Stimulated activated CD8-positive, alpha-beta memory T cell treated with anti-CD3 and anti-CD28 coated beads, Interleukin-4, amount 100 ng/mL, for 1 hour (primary cell): ENCODE measurements at places on chromosomes 4 and X.
A peak's percentile ranks its signal among the peaks of the same experiment; 100 is the strongest.

DNA sequence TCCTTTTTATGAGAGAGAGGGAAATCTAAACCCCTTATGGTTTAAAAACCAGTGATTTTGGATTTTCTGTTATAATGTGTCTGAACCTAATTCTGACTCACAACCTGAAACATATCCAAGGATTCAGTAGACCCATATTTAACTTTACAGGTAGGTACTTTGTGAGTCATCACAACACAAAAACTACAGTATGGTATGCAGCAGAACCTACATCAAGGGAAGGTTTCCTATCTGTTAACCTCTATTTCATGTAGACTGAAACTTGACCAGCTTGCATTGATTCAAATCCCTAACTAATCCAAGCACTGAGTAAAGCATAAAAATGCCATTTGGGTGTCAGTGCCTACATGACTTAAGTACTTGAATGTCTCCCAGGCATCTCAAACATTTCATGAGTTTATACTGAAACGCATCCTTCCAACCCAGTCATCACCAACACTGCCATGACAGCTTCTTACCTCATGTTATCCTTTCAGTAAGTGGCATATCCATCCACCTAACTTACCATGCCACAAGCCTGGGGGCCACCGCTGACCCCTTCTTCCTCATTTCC, 4.3 kb upstream of the ARHGAP10 start:
- DNase-seq, result no peak

GRCh38 chr4:85778632-85779131, 303.7 kb downstream of the ARHGAP24 start:
- no peak for DNase-seq

DNA sequence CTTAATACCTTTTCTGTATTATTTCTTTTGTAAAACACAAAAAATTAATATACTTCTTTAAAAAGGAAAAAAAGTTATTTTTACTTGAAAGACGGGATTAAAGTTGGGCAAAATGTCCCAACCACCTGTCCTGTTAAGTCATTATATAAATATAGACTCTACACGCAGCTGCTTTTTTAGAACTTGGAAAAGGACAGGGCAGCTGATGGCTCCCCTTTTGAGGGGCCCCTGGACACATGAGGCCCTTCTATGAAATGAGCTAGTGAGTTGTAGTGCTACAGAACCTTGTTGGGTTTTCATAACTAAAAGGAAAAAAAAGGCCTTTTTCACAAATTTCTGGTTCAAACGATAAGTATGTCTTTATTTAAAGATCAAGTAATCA, 600 bp upstream of the BEX2 start:
- DNase-seq, result no peak

GRCh38 chrX:40266490-40267333, 169.0 kb upstream of the BCOR start:
- DNase-seq, result peak; percentile 13

GRCh38 chr4:88188738-88189417, 30.4 kb upstream of the ABCG2 start:
- no peak for DNase-seq

DNA sequence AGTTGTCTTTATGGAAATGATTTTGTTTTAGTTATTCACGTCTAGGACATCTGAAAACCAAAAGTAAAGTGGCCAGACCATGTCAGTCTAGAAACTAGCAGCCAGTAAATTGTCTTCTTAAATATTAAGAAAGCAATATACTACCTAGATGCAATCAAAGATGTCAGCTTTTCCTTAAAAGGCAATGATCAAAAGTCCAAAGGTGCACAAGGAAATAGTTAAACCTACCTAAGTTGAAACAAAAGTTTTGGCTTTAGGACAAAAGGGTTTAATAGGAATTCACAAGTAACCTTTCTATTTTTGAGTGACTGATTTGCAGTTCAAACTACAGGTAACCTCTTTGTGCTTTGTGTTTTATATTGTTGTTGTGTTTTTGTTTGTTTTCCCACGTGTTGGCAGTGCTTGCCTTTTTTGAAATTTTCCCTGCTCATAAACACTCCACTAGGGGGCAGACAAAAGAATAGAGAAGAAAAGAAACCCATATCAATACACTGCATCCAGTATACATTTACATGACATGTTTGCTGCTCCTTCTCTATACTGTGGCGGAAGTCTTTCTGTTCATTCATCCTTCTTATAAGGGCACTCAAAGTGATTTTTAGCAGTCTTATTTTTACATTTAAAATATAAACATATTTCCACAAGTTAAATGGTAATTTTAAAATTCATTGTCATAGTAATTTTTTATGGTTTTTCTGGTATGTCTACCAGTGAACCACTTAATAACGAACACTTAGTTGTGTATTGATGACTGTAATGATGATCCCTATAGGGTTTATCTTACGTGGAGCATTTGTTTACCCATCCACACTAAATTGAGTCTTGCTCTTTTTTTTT, 62.7 kb downstream of the GAB1 start:
- DNase-seq, result no peak

DNA sequence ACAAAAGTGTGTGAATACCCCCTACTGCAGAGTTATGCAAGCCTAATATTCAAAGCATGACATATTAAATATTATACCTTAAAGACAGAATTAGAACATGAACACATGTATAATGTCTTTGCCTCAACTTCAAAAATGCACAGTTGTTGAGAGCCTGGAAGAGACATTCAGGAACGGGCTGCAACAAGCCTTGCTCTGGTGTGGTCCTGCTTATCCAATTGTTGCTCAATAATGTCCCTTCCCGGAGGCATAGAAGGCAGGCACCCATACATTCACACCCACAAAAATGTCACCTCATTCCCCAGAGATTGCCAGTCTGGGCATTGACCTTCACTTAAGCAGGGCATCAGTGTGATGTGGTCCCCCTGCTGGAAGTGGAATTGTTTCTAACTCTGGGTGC, 238.8 kb downstream of the CBR4 start:
- no peak for DNase-seq

DNA sequence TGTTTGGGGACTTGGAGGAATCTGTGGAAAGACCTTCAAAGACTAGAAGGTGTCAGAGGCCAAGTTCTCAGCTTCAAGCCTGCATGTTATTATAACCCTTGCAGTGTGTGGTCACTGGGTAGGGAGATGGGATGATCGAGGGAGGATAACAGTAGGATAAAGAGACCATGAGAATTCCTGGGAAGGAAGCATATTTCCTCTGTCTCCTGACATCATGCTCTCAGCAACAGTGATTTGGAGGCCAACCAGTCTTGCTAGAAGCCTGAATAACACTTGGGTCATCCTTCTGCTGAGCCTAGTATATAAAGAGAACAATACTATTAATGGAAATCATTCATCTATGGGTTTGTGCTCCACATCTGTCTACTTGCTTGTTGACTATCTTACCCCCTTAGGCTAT, 40.9 kb upstream of the ANXA3 start:
- no peak for DNase-seq

DNA sequence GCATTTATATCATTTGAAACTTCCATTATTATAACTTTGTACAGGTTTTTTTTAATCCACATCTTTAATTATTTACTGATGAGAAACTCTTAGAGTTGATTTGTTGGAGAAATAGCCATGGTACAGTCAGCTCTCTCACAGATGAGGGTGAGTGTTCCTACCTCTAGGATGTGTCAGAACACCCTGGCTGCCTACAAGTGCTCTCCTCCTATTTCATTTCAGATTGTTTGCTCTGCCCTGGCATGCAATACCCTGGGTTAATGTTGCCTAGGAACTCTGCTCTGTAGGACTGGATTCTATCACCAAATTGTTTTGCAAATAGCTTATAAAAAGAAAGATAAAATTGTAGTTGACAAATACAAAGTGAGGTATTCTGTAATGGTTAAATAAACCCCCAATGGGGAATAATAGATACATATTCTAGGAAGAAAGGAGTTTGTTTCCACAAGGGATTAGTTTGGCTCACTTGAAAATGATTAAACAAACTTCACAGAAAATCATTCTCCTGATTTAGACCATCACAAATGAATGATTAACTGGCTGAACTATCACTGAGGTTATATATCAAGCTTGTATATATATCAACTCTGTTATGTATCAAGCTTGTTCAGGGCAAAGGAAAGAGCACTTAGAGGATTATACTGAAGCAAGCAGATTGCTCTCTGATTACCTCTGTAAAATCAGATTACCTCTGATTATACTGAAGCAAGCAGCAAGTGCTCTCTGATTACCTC, 150.0 kb downstream of the PDE5A start:
- no peak for DNase-seq

DNA sequence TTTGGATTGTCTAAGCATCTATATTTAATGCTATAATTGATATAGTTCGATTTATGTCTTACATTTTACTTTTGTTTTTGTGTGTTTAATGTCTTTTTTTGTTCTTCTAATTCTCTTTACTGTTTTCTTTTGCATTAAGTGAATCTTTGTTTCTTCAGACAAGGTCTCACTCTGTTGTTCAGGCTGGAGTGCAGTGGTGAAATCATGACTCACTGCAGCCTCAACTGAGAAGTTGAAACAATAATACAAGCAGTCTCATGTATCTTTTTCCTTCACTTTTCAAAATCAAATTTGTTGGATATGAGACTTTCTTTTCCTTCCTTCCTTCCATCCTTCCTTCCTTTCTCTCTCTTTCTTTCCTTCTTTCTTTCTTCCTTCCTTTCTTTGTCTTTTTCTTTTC, 1401.6 kb downstream of the ADGRL3 start:
- no peak for DNase-seq

DNA sequence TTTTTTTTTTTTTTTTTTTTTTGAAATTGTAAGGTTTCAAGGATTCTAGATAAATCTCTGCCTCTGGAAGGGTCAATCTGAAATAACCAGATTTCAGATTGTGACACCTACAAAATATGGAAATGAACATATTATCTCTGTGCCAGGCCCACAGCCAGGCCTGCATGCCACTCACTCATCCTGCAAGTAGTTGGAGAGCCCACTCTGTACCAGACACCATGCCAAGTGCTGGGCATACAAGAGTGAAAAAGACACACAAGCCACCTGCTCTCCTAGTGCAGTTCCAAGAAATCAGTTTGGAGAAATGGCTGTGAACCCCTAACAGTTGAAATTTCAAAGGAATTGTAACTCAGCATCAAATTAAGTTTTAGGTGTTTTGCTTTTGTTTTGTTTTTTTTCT, 145.9 kb upstream of the NOCT start:
- no peak for DNase-seq
